Activated naive CD8-positive, alpha-beta T cell treated with anti-CD3 and anti-CD28 coated beads, Interleukin-2, amount 10 ng/mL, durations not matched to agents 7 days and 5 days (primary cell): ENCODE measurements at places on chromosomes 1 and 21. TPM values are rescaled to one million over a fixed set of nuclear protein-coding genes. Genes with fewer than 3 reads are reported as not detected.
A peak's percentile ranks its signal among the peaks of the same experiment; 100 is the strongest.

ARID4B gene
- total RNA-seq, result 62.3 TPM

SAMD11 gene
- total RNA-seq, result not detected

DNA sequence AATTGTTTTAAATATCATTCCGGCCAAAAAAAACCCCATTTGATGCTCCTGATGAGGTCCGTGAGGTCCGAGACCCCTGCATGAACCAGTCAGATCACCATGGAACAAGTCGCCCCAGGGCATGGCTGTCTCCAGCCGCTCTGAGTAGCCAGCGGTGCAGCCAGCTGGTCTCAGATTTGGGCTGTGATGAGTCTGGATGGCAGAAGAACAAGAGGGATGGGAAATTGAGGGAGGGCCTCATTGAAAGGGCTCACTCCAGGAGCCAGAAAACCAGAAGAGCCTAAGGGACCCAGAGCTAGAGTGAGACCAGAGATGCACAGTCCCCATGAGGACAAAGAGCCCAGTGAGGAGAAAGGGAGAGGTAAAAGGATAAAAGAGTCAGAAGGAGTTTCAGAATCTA lies 174.0 kb downstream of the TOMM20 start:
- no peaks in the 10 kb centered on the region for H3K27me3 ChIP-seq
- H3K4me1 ChIP-seq, result peaks cover 28% of the 10 kb centered on the region
- DNase-seq, result no peak

- peak overlapping the region; percentile 49 for H3K27ac ChIP-seq
- peaks cover 68% of the 10 kb centered on the region for H3K4me1 ChIP-seq
- no peak for DNase-seq
- H3K4me3 ChIP-seq, result no peak overlapping the region
- peaks cover 25% of the 10 kb centered on the region for H3K36me3 ChIP-seq
Observed at GRCh38 chr1:12181568-12181967, 14.8 kb downstream of the TNFRSF1B start.

GRCh38 chr1:50610563-50610962 lies 187.3 kb upstream of the DMRTA2 start:
- no peaks in the 10 kb centered on the region for H3K27me3 ChIP-seq
- no peak overlapping the region for H3K4me3 ChIP-seq
- H3K36me3 ChIP-seq, result peaks cover 4% of the 10 kb centered on the region
- H3K27ac ChIP-seq, result no peak overlapping the region
- no peak for DNase-seq

LAD1 gene
- total RNA-seq, result not detected

DNA sequence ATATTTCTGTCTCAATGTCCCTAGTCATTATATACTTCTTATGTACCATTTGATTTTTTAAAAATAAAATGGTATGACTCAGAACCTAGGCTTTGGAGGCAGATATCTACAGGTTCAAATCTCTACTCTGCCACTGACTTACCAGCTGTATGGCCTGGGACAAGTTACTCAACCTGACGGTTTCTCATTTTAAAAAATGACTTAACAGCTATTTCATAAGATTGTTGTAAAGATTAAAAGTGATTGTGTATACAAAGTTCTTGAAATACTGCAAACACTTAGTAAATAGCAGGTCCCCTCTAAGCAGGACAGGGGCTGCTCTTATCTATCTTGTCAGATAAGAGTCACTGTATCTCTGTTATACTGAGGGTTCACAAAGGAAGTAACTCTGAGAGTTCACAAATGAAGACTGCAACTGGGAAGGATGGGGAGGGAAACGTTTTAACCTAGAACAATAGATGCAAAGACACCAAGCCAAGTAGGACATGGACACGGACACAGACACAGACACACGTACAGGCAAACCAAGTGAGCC lies 2.6 kb downstream of the BCAR3 start:
- no peak overlapping the region for H3K4me3 ChIP-seq
- H3K27ac ChIP-seq, result no peak overlapping the region
- H3K4me1 ChIP-seq, result peaks cover 9% of the 10 kb centered on the region
- DNase-seq, result no peak
- peaks cover 59% of the 10 kb centered on the region for H3K27me3 ChIP-seq

DNA sequence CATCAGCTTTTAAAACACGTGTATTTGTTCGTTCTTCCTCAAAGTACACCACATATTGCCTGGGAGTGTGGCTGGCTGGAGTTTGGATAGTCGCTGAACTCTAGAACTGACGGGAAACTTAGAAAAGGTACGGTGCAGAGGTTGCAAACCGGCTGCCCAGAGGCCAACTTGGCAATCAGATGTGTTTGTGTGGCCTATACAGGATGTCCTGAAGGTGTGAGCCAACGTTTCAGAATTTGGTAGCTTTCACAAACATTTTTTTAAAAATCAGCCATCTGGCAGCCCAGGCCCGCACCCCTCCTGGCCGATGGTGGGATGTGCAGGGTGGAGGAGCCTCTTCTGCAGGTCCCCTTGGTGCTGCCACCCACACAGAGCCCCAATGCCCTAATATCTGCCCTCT lies 73.6 kb upstream of the SLC25A33 start:
- H3K4me1 ChIP-seq, result no peaks in the 10 kb centered on the region
- H3K27ac ChIP-seq, result no peak overlapping the region
- peaks cover 13% of the 10 kb centered on the region for H3K27me3 ChIP-seq
- no peaks in the 10 kb centered on the region for H3K36me3 ChIP-seq

DNA sequence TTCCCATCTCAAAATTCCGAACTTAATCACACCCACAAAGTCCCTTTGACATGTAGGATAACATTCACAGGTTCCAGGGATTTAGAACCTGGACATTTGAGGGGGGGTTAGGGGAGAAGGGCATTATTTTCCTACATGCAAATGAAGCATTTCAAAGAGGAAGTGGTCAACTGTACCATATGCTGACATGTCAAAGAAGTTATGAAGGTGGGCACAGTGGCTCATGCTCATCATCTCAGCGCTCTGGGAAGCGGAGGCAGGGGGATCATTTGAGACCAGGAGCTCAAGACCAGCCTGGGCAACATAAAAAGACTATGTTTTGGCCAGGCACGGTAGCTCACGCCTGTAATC lies 35.7 kb downstream of the PTP4A2 start:
- peaks cover 38% of the 10 kb centered on the region for H3K36me3 ChIP-seq
- peak overlapping the region; percentile 26 for H3K27ac ChIP-seq
- H3K4me1 ChIP-seq, result peaks cover 22% of the 10 kb centered on the region
- DNase-seq, result no peak
- peak overlapping the region; percentile 1 for H3K4me3 ChIP-seq

GRHL3 gene
- total RNA-seq, result not detected

KCNN3 gene
- total RNA-seq, result 0.06 TPM

DNA sequence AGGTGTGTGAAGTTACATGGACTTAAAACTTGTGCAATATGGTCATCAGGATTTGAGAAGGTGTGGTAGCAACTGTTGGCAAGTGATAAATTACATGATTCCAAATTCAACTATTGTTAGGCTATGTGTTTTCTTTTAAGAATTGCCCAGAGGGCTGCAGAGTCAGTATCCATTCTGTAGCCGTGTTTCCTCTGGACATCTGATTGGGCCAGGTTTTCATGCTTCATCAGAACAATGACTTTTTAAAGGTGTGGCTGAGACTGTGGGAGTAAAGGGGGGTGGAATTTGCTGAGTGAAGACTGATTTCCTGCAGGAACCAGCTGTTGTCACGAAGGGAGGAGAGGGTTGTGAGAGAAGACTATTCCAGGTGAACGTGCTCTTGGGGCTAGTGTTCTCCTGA lies 1.7 kb upstream of the HRNR start:
- no peaks in the 10 kb centered on the region for H3K36me3 ChIP-seq
- H3K27ac ChIP-seq, result no peak overlapping the region

OR2T11 gene
- not detected for total RNA-seq

DNA sequence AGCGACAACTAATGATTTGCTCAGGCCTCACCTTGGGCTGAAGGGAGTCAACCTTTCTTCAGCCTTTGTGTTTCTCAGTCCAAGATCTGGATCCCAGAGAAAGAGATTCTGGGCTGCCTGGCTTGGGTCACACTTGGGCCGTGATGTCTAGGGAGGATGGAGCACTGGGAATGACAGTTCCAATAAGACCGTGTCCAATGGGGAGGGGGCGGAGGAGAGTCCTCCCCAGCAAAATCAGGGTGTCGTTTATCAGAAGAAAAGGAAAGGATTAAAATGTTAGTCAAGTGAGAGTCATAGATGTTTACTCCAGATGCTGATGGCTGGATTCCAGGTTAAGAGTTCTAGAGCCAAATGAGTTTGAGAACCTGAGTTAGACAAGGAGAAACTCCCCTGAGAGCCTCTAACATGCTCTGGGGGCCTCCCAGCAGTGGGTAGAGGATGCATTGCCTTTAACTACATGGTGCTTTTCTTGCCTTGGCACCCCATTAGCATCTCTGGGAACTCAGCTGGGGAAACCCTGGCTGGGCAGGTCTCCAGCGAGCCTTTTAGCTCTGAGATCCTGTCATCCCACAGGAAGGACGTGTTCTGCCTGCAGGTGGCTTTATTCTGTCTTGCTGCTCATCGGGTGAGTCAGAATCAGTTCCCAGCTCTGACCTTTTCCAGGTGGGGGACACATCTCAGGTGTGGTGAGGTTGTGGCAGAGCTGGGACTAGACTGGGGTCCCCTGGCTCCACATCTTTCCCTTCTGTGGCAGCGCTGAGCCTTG lies 22.2 kb downstream of the NIPAL3 start:
- H3K36me3 ChIP-seq, result peaks cover 35% of the 10 kb centered on the region
- DNase-seq, result no peak
- H3K27me3 ChIP-seq, result no peaks in the 10 kb centered on the region
- H3K27ac ChIP-seq, result no peak overlapping the region
- no peak overlapping the region for H3K4me3 ChIP-seq
- peaks cover 10% of the 10 kb centered on the region for H3K4me1 ChIP-seq

- H3K4me3 ChIP-seq, result no peak overlapping the region
- DNase-seq, result no peak
- H3K4me1 ChIP-seq, result peaks cover 18% of the 10 kb centered on the region
- H3K27ac ChIP-seq, result no peak overlapping the region
- H3K36me3 ChIP-seq, result peaks cover 10% of the 10 kb centered on the region
- no peaks in the 10 kb centered on the region for H3K27me3 ChIP-seq
Observed at GRCh38 chr1:230076121-230076520, 9.1 kb downstream of the GALNT2 start.

DNA sequence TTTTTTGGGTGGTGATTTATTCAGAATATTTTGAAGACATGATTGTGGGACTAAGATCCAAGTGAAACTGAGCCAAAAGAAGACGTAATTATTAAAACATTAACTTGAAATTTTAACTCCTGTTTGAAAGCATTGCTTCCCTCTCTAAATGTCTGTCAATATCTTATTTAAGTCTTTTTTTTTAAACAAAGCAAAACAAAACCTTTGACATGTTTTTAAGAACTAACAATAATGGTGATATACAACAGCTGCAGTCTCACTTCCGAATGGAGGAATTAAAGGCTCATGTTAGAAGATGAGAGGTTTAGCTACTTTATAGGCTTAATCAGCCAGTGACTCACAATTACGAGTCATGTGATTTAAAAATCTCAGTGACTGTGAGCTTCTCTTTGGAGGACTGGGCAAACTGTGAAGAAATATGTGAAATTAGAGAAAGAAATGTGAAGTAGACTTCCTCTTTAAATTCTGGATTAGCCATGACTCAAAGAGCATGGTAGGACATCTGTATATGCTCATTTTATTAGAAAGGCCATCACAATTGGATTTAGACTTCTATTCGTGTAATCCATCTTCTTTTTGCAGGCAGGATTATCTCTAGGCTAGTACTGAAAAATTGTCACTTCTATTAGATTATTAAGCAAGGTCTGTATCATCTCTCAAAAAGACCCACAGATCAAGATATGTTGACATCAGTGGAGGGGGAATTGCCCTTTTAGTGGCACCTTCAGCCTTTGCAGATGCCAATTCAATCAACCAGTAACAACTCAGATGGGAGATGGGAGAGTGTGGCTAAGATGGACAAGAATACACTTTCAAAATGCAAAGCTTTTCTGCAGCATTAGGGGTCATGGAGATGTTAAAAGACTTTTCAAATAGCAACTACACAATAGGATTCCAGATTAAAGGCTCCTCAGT lies 28.7 kb downstream of the KCNA3 start:
- peak overlapping the region; percentile 43 for H3K27ac ChIP-seq
- DNase-seq, result no peak
- peak overlapping the region; percentile 6 for H3K4me3 ChIP-seq
- H3K4me1 ChIP-seq, result peaks cover 38% of the 10 kb centered on the region
- peaks cover 13% of the 10 kb centered on the region for H3K36me3 ChIP-seq
- H3K27me3 ChIP-seq, result no peaks in the 10 kb centered on the region

- no peak overlapping the region for H3K27ac ChIP-seq
- H3K27me3 ChIP-seq, result no peaks in the 10 kb centered on the region
- peaks cover 18% of the 10 kb centered on the region for H3K36me3 ChIP-seq
- no peak overlapping the region for H3K4me3 ChIP-seq
- H3K4me1 ChIP-seq, result peaks cover 4% of the 10 kb centered on the region
- DNase-seq, result no peak
Observed at GRCh38 chr1:87061742-87062156, 147.3 kb downstream of the HS2ST1 start.

DNA sequence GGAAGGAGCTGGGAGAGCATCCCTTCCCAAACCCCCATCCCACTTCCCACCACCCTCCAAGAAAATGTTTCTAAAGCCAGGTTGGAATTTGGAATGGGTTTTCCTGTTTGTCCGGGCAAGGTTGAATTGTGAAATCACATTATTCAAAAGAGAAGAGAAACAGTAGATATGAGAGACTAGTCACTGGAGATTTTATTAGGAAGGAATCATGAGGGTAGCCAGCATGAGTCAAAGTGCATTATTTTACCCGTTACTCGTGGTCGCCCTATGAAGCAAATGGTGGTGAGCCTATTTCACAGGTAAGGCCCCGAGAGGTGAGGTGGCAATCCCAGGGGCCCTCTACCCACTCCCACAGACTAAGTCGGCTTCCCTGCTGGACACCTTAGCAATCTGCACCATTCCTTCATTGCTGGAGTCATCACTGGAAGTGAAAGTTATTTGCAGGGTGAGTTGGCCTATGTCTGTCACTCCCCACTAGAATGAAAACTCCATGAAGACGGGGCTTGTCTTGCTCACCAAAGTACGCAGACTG lies 52.8 kb downstream of the TOMM20 start:
- H3K4me3 ChIP-seq, result no peak overlapping the region
- peaks cover 2% of the 10 kb centered on the region for H3K36me3 ChIP-seq
- no peak for DNase-seq
- peaks cover 30% of the 10 kb centered on the region for H3K4me1 ChIP-seq
- H3K27me3 ChIP-seq, result no peaks in the 10 kb centered on the region

RPTN gene
- not detected for total RNA-seq

GRCh38 chr1:227916655-227917054 lies 31.1 kb downstream of the WNT9A start:
- H3K27me3 ChIP-seq, result peaks cover 8% of the 10 kb centered on the region
- H3K4me3 ChIP-seq, result no peak overlapping the region
- H3K27ac ChIP-seq, result no peak overlapping the region
- H3K4me1 ChIP-seq, result peaks cover 2% of the 10 kb centered on the region
- no peak for DNase-seq

- H3K36me3 ChIP-seq, result no peaks in the 10 kb centered on the region
- no peak for DNase-seq
- H3K4me3 ChIP-seq, result no peak overlapping the region
- H3K4me1 ChIP-seq, result no peaks in the 10 kb centered on the region
- no peak overlapping the region for H3K27ac ChIP-seq
Observed at GRCh38 chr1:237953238-237953637, 62.5 kb upstream of the ZP4 start.
